Temporal lobe (tissue), 4 donors: ENCODE measurements at places on chromosomes 11 and 22. TPM values are rescaled to one million over a fixed set of nuclear protein-coding genes. Genes with fewer than 3 reads are reported as not detected.

Gene FOLR2
- 3.9 TPM for total RNA-seq

Gene POLD4
- 1.5 TPM for total RNA-seq

Gene DHCR7
- total RNA-seq, result 20.9 TPM

Gene KRTAP5-11
- not detected for total RNA-seq

Gene SLC22A8
- total RNA-seq, result 2.2 TPM

Gene TMEM86A
- 4.2 TPM for total RNA-seq

Gene GRM5
- 141 TPM for total RNA-seq

Gene BIRC3
- 0.74 TPM for total RNA-seq

Gene FREY1
- total RNA-seq, result 0.25 TPM

Gene PKNOX2
- 5.4 TPM for total RNA-seq

Gene CCDC89
- 0.25 TPM for total RNA-seq

Gene FXYD2
- total RNA-seq, result 0.49 TPM

Gene FZD4
- 17.9 TPM for total RNA-seq

Gene DYNC2H1
- total RNA-seq, result 56.1 TPM

Gene UBQLNL
- under 0.01 TPM for total RNA-seq

Gene DBX1
- not detected for total RNA-seq

Gene TSSK2
- total RNA-seq, result not detected

Gene OR2AG1
- total RNA-seq, result not detected

Gene SLC22A9
- under 0.01 TPM for total RNA-seq

Gene CRYBA4
- total RNA-seq, result not detected
